ENCODE measurements at places on chromosomes 2 and 18. TPM values are rescaled to one million over a fixed set of nuclear protein-coding genes. Genes with fewer than 3 reads are reported as not detected.

- H3K27me3 ChIP-seq, result peaks cover 4% of the 10 kb centered on the region
- H3K4me1 ChIP-seq, result no peaks in the 10 kb centered on the region
- no peak overlapping the region for H3K27ac ChIP-seq
- no peaks in the 10 kb centered on the region for H3K36me3 ChIP-seq
Measured at GRCh38 chr2:220687231-220687843, 884.8 kb downstream of the EPHA4 start.

DNA sequence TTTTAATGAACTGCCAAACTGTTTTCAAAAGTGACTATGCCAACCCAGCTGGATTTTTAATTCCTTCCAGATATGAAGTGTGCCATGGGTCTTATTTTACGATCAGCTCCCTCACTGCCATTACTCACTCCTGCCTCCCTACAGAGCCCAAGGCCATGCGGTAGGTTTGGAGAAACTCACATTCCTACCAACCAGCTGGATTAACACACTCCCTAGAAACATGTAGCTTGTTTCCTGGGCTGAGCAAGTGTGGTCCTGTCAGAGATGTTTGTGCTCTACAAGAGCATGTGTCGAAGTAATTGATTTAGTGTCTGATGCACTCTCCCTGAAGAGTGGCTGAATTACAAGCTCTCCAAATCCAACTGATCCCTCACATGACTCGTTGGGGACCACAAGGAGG, 82.5 kb downstream of the SPP2 start:
- no peak for DNase-seq
- no peaks in the 10 kb centered on the region for H3K27me3 ChIP-seq
- H3K4me3 ChIP-seq, result no peak overlapping the region
- H3K4me1 ChIP-seq, result peaks cover 27% of the 10 kb centered on the region

GRCh38 chr2:85698880-85699254, 4.7 kb downstream of the GNLY start:
- no peaks in the 10 kb centered on the region for H3K36me3 ChIP-seq
- DNase-seq, result no peak
- no peaks in the 10 kb centered on the region for H3K4me1 ChIP-seq

GRCh38 chr2:47072018-47072691, 83.0 kb downstream of the STPG4 start:
- H3K27me3 ChIP-seq, result no peaks in the 10 kb centered on the region
- no peak for DNase-seq
- H3K4me1 ChIP-seq, result peaks cover 34% of the 10 kb centered on the region
- no peak overlapping the region for H3K4me3 ChIP-seq

DNA sequence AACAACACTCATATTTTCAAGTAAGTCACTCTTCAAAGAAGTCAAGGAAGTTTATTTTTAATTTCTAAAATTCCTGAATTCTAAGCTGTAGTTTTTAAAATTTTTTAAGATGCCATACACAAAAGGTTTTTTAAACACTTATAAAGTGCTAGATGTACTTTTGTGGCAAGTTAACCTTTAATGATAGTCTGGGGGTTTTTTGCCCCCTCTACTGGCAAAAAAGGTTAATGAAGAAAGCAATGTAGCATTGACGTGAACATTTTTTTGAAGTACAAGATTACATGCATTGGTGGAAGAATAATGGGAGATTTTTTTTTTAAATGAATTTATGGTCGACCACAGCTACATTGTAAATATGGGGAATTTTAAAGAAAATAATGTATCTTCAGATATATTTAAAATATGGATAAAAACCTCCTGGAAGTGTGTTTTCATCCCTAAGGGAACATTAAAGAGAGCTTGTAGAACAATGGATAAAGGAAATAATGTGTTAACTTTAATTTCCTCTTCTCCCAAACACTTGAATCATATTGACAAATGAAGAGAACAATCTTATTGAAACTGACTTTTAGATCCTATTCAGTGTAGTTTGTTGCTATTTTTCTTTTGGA, 12.6 kb downstream of the ITPRID2 start:
- peaks cover 4% of the 10 kb centered on the region for H3K36me3 ChIP-seq
- DNase-seq, result no peak
- H3K27me3 ChIP-seq, result no peaks in the 10 kb centered on the region
- peaks cover 5% of the 10 kb centered on the region for H3K4me1 ChIP-seq

DNA sequence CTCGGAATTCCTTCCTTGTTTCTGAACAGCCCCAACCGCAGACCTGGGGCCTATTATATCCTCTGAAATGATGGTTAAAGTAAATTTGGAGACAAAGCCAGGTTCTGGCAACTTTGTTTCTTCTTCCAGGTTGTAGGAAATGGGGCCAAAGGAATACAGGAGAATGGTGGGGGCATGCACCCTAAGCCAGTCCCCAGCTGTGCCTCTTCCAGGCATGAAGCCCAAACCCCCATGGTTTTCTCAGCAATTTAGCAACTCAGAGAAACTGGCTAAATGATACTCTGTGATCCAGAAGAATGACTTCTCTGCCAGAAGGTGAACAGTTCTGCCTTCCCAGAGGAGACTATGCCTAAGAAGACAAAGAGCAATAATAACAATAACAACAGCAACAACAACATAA, 635.0 kb upstream of the FANCL start:
- no peak overlapping the region for H3K4me3 ChIP-seq
- no peaks in the 10 kb centered on the region for H3K27me3 ChIP-seq
- no peaks in the 10 kb centered on the region for H3K36me3 ChIP-seq

The CLEC4F gene
- not detected for total RNA-seq

DNA sequence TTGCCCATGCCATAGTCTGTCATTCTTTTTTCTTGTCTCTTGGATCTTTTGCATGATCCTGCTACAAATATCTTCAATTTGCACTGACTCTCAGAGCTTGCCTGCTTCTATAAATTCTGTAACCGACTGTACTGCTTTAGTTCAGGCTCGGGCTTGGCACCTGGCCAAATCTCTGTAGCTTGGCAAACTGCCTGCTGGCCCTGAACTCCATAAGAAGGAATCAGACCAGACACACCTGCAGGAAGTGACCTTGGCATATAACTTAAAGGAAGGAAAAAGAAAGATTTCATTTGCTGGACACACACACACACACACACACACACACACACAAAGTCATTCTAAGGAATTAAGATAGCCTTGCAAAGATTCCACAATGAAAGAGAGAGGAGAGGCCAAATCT, 291.2 kb upstream of the DDX18 start:
- H3K27ac ChIP-seq, result no peak overlapping the region
- no peaks in the 10 kb centered on the region for H3K27me3 ChIP-seq
- no peak for DNase-seq
- no peaks in the 10 kb centered on the region for H3K4me1 ChIP-seq

DNA sequence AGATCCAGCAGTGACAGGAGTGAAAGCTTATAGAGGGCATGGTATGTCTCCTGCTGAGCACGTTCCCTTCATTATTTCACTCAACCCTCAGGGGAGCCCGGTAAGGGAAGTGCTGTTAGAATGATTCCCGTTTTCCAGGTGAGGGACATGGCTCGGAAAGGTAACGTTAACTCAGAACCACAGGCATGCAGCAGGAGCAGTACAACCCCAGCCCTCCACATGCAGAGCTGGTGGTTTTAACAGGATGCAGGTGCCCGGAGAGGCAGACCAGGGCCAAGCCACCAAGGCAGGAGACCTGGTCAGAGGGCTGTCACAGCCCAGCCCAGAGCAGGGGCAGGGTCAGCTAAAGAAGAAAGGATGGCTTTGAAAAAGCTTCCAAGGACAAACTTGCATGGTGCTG, 268.5 kb downstream of the SH3BP4 start:
- H3K4me3 ChIP-seq, result no peak overlapping the region
- no peaks in the 10 kb centered on the region for H3K36me3 ChIP-seq
- DNase-seq, result no peak

- no peaks in the 10 kb centered on the region for H3K27me3 ChIP-seq
- no peak overlapping the region for H3K4me3 ChIP-seq
- no peak for DNase-seq
- H3K4me1 ChIP-seq, result peaks cover 27% of the 10 kb centered on the region
Measured at GRCh38 chr18:13730481-13730880, 4.0 kb downstream of the RNMT start.

The TMEM169 gene
- 0.73 TPM for total RNA-seq

- H3K36me3 ChIP-seq, result no peaks in the 10 kb centered on the region
- H3K27ac ChIP-seq, result no peak overlapping the region
- H3K27me3 ChIP-seq, result no peaks in the 10 kb centered on the region
- DNase-seq, result no peak
- H3K4me1 ChIP-seq, result peaks cover 29% of the 10 kb centered on the region
- no peak overlapping the region for H3K4me3 ChIP-seq
Measured at GRCh38 chr2:151823651-151824050, 4.6 kb downstream of the ARL5A start.

DNA sequence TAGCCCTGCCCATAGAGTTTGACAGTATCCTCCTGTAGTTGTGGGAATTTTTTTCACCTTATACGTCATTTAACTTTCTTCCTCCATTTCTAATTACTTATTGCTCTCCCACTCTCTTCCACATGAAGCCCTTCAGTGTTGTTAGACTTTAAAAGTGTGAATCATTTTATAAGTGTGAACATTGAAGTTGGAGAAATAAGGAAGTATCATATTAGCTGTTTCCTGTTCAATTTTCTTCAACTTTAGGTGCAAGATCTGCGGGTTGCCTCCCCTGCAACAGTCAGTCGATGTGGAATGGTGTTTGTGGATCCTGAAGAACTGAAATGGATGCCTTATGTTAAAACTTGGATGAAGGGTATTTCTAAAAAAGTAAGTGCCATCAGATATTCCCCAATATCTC, 138.1 kb downstream of the DNAH6 start:
- no peak overlapping the region for H3K27ac ChIP-seq
- no peak overlapping the region for H3K4me3 ChIP-seq
- no peak for DNase-seq
- no peaks in the 10 kb centered on the region for H3K27me3 ChIP-seq
- no peaks in the 10 kb centered on the region for H3K36me3 ChIP-seq

The MC5R gene
- total RNA-seq, result not detected

DNA sequence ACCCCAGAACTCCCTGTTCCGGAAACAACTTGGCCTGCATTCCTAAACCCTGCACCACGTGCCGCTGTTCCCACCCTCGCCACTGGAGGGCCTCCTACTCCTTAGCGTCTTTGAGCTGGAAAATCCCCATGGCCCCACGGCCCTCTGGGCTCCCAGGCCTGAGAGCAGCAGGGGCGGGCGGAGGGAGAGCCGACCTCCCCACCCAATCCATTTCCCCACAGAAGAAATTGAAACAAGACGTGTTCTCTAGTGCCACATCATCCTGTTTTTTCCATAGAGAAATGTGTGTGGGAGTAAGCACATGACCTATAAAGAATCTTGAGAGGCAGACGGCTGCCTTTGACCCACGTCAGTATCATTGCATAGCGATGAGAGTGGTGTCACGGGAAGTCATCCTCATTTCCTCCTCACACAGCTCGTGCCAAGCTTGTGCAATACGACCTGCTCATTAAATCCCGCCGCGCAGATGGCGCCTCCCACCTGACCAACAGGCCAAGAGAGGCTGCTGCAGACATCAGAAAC, 79.2 kb downstream of the LAMA1 start:
- H3K27ac ChIP-seq, result no peak overlapping the region
- no peaks in the 10 kb centered on the region for H3K27me3 ChIP-seq
- H3K4me1 ChIP-seq, result no peaks in the 10 kb centered on the region
- no peak for DNase-seq

The SPATA3 gene
- total RNA-seq, result 0.24 TPM

The KCNS3 gene
- total RNA-seq, result not detected

The LMAN2L gene
- 9.4 TPM for total RNA-seq

DNA sequence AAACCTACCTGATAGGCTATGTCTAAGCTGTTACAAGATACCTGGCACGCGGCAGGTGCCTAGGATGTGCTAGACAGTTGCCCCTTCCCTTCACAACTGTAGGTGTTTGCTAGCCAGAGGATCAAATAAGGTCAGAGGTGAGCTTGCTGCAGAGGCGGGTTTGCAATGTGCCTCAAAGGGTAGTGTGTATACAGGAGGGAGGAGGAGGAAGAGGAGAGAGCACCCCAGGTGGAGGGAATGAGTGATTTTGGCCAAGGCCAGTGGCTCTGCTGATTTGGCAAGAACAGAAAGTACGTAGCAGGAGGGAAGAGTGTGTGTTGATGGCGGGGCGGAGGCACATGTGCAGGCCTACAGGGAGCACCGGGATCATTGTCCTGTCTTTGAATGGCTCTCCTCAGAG, 236.5 kb downstream of the HAUS1 start:
- no peak overlapping the region for H3K27ac ChIP-seq
- H3K36me3 ChIP-seq, result no peaks in the 10 kb centered on the region
- peaks cover 2% of the 10 kb centered on the region for H3K27me3 ChIP-seq
- H3K4me1 ChIP-seq, result peaks cover 15% of the 10 kb centered on the region
- no peak for DNase-seq

GRCh38 chr2:19736191-19736831, 165.5 kb downstream of the TTC32 start:
- no peak overlapping the region for H3K4me3 ChIP-seq
- no peak for DNase-seq
- no peaks in the 10 kb centered on the region for H3K27me3 ChIP-seq
- H3K27ac ChIP-seq, result no peak overlapping the region

GRCh38 chr2:238956676-238957075, 108.8 kb downstream of the TWIST2 start:
- no peak overlapping the region for H3K27ac ChIP-seq
- no peaks in the 10 kb centered on the region for H3K36me3 ChIP-seq
- no peak for DNase-seq
- H3K4me1 ChIP-seq, result no peaks in the 10 kb centered on the region

DNA sequence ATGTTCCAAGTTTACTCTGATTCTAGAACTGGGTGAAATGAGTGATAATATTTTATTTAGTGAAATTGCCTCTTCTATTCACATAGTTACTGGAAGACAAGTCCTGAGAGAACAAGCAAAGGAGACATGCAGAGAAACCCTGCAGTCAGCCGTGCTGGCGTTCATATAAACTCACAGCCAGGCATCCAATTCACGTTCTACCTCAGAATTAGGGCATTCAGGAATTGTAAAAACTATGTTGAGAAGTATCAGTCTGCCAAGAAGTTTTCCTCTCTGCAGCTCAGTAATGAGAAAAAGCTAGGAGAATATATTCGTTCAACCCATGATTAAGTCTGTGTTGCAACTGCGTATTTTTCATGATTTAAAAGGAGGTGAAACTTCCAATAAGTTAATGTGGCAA, 156.2 kb upstream of the DSEL start:
- no peak overlapping the region for H3K4me3 ChIP-seq
- no peak for DNase-seq
- H3K27me3 ChIP-seq, result no peaks in the 10 kb centered on the region
- H3K36me3 ChIP-seq, result no peaks in the 10 kb centered on the region
- H3K4me1 ChIP-seq, result no peaks in the 10 kb centered on the region

- H3K4me3 ChIP-seq, result no peak overlapping the region
- no peaks in the 10 kb centered on the region for H3K4me1 ChIP-seq
- H3K27ac ChIP-seq, result no peak overlapping the region
- H3K27me3 ChIP-seq, result no peaks in the 10 kb centered on the region
- no peak for DNase-seq
- H3K36me3 ChIP-seq, result no peaks in the 10 kb centered on the region
Measured at GRCh38 chr2:241048949-241049343, 50.5 kb downstream of the SNED1 start.

The GKN1 gene
- not detected for total RNA-seq

The SESTD1 gene
- total RNA-seq, result 1.6 TPM

The PAX8 gene
- total RNA-seq, result 2.3 TPM

- H3K27me3 ChIP-seq, result no peaks in the 10 kb centered on the region
- no peaks in the 10 kb centered on the region for H3K36me3 ChIP-seq
- no peaks in the 10 kb centered on the region for H3K4me1 ChIP-seq
- no peak overlapping the region for H3K27ac ChIP-seq
- no peak overlapping the region for H3K4me3 ChIP-seq
Measured at GRCh38 chr18:51017140-51017879, 12.7 kb upstream of the SMAD4 start.

The NDC80 gene
- total RNA-seq, result 44.4 TPM
